Stimulated activated CD8-positive, alpha-beta memory T cell treated with anti-CD3 and anti-CD28 coated beads, Interleukin-4, amount 100 ng/mL, for 1 hour (primary cell): ENCODE measurements at places on chromosomes 1 and 21.

DNA sequence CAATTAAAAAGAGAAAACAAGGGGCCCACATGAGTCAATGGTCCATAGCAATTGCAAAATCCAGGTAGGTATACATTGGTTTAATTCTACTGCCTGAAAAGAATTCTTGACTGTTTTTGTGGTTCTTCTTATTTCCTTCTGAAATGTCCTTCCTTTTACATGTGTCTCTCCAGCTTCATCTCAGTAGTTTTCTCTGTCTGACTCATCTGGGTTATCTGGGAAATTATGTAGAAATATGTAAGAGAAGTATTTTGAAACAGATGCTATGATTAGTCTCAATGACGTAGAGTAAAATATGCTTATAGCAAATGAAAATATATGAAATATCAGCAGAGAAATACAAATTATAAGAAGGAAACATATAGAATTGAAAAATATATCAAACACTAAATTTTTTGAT, 953.2 kb downstream of the BRINP3 start:
- no peak for DNase-seq

- no peak for DNase-seq
These were observed 212.9 kb upstream of the HOOK1 start for GRCh38 chr1:59601811-59602210.

DNA sequence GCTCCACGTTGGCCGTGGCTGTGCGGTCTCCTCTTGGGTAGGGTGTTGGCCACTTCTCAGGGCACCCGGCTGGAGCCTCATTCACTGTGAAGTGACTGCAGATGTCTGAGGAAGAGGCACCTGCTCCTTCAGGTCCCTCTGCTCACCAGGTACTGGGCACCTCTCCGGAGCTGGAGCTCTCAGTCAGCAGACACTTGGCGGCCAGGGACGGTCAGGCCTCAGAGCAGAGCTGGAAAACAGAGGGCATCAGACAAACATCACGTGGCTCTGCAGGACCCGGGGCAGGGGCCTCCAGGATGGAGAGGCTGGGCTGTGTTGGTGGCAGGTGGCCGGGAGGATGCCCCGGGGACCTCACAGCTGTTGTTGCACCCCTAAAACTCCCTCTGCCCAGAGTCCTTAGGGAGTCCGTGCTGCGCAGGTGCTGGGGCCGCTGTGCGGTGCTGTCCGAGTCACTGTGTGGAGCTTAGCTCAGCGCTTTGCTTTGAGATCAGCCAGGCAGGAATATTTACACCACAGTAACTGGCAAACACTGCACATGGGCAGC, 59.7 kb downstream of the SLX9 start:
- no peak for DNase-seq

DNA sequence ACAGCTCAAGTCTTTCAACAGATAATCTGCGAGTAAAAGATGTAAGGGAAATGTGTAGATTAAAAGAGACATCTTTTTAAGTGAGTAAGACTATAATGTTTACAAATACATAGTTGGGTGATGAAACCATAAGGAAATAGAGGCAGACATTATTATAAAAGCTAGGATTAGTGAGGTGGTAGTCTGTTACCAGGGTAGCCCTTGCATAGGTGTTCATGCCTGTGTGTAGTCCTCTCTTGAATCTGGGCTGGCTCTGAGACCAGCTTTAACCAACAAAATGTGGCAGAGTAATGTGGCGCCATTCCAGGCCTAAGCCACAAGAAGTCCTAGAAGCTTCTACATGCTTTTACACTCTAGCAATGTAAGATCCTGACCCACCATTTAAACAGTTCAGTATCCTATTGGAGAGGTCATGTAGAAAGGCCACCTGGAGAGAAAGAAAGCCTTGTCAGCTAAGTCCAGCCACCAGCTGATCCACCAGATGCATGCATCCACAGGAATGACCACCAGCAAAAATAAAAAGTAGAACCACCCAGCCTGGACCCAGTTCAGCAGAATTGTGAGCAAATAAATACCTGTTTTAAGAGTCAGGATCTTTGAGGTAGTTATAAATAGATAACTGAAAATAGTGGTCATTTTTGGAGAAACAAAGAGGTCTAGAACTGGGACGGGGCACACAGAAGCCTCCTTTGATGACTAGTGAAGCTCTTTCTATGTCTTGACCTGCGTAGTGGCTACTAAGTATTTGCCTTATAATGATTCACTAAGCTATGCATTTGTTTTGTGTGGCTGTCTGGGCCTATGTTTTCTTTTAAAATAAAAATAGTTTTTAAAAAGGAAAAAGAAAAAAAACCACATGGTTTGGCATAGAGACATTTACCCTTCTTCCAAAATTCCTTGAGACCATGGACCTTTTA, 8.1 kb downstream of the NIBAN1 start:
- DNase-seq, result no peak

GRCh38 chr1:207109004-207109403, 5.0 kb downstream of the C4BPA start:
- DNase-seq, result no peak
